ENCODE measurements at places on chromosomes 11 and 22.

- DNase-seq = no peak
Measured at GRCh38 chr11:34640924-34641275, 20.0 kb downstream of the EHF start.

DNA sequence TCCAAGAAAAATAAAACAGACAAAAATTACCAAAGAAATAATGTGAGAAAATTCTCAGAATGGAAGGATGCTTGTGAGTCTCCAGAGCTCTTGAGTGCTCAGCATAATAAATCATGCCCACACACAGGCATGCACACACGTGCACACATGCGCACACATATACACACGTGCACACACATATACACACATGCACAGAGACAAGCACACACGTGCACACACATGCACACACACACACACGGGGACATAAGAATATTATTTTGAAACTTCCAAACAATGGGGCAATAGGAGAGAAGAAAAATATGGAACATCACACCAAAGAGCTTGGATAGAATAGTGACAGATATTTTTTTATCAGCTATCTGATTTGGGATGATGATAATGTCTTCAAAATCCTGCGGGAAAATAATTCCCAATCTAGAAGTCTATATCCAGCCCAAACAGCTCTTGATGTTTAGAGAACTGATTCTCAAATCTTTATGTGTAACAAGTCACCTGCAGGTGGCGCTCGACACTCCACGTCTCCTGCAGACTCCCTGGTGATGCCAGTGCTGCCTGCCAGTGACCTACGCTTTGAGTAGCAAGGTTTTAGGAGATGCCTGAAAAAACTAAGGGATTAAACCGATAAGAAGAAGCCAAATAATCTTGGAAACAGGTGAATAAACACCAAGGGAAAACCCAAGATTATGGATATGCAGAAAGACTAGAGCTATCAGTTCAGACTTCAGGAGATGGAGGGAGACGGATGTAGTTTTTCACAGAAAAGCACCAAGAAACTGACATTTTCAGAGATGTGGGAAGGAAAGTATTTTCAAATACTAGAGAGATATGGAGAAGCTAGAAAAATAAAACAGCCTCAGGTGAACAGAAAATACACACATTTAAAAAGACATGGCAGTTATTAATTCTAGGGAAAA lies 743.6 kb downstream of the ETS1 start:
- DNase-seq = peak; percentile 31

GRCh38 chr11:16361108-16361865 lies 4.9 kb upstream of the SOX6 start:
- DNase-seq = no peak

DNA sequence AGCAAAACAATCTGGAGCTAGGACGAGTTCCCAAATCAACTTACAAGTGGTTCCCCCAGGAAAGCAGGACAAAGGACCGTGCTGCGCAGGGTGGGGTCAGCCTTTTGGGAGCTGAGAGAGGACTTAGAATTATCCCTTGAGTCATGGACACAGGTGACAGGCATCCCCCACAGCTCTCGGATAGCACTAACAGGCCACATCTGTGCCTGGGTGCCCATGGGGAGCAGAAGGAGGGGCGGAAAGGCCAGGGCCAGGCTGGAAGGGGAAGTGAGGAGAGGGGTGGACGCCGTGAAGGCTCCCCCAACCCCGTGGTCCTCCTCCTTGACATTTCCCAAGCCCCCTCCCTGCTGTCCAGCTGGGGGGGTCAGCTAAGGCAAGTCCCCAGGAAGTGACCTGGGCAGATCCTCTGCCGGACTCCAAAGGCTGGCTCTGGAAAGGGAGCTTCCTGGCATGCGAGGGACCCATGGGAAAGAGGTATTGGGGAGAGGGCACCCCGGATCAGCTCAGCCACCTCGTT lies 31.6 kb upstream of the A4GALT start:
- no peak for DNase-seq

DNA sequence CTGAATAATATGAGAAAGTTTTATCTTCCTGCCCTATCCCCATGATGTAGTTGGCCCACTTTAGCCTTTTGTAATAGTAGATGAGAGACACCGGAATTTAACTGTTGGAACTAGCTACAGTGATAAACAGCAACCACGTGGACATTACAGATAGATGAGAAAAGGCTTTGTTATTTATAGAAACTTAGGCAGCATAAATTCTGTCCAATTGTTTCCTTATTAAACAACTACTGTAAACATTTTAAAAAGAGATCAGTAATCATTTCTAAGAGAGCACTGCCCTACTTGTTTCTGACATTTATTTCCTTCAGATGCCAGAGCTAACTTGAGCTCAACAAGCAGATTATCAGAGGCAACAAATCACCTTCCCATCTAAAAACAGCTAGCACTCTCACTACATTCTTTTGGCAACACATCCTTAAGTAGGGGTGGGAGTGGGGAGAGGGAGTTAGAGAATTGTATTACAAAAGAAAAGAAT lies 63.1 kb downstream of the SOX6 start:
- no peak for DNase-seq

- no peak for DNase-seq
Measured at GRCh38 chr11:95544095-95544856, 245.3 kb downstream of the FAM76B start.

- DNase-seq = no peak
Measured at GRCh38 chr22:42630901-42631602, 9.3 kb downstream of the ATP5MGL start.

GRCh38 chr22:49855251-49855911 lies 1.7 kb downstream of the ZBED4 start:
- no peak for DNase-seq

- DNase-seq = peak; percentile 64
Measured at GRCh38 chr22:26364066-26365015, 64.7 kb upstream of the ASPHD2 start.

DNA sequence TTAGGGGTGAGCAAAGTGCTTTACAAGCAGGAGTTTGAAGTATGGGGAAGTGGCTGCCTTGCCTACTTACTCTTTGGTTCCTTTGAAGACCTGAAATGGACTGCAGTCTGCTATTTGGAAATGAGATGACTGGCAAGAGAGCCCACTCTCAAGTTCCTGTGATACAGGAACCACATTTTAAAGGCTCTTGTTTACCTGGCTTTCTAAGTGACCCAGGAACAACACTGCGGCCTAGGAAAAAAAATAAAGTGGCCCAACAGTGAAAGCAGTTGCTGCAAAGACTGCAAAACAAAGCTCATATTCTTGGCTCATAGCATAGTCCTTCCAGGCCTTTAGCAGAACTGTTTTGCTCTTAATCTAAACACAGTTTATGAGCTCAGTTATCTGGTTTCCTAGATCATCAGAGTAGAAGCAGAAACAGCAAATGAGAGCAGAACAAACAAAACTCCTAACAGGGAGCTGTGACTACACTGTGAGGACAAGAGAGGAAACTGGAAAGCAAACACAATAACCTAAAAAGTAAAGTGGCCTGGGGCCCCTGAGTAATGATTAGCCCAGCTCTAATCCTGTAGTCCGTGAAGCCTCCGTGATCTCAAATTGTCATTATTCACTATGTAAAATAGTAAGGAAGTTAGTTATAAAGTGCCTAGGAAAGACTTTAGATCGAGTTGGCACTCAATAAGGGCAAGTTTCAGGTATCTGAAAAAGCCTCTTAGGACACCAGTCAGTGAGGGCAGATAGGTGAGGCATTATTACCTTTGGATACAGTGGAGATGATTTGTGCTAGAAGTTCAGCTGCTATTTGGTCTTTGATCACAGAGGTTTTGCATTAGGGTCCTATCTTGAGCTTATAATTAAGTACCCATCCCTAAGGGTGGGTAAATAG lies 11.5 kb downstream of the CCDC117 start:
- no peak for DNase-seq

DNA sequence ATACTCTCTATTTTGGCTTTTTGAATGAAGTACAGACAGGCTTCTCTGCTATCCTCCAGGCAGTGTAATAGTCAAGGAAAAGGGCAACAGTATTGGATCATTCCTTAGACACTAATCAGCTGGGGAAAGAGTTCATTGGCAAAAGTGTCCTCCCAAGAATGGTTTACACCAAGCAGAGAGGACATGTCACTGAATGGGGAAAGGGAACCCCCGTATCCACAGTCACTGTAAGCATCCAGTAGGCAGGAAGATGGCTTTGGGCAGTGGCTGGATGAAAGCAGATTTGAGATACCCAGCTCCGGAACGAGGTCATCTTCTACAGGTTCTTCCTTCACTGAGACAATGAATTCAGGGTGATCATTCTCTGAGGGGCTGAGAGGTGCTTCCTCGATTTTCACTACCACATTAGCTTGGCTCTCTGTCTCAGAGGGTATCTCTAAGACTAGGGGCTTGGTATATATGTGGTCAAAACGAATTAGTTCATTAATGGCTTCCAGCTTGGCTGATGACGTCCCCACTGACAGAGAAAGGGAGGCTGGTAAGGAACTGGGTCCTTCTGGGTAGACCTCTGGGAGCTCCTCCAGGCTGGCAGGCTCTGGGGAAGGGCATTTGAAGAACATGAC lies 5.2 kb downstream of the XBP1 start:
- DNase-seq = no peak

DNA sequence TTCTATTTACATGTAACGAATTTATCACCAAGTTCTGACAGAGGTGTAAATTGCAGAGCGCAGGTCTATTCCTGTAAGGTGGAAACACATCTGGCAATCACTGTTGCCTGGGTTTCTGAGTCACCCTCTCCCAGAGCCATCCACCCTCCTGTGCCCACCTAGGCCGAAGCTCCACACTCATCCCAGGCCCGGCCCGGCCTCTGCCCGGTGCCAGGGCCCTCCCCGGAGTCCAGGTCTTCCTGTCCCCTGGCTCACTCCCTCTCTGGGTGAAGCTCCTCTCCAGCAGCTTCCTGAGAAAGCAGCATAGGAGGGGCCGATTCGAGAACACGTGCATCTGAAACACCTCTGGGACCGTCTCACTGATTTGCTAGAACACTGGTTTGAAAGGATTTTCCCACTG lies 308.2 kb downstream of the SHANK2 start:
- DNase-seq = no peak

- no peak for DNase-seq
Measured at GRCh38 chr11:68661014-68661413, 23.3 kb upstream of the GAL start.

DNA sequence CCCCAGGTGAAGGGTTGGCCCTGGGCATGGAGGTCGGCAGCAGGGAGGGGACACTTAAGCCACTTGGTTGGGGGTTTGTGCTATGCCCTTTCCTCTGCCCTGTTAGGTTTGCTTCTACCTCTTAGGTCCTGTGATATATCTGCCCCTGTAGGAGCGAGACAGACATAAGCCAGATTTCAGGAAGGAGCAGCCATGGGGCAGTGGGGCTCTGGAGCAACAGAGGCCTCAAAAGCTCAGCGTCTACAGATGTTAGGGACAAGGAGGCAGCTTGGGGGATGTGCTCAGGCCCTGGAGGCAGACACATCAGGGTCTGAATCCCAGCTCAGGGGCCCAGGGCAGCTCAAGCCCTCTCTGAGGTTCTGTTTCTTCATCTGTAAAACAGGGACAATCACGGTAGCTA lies 27.2 kb upstream of the KCNQ1OT1 start:
- DNase-seq = no peak

DNA sequence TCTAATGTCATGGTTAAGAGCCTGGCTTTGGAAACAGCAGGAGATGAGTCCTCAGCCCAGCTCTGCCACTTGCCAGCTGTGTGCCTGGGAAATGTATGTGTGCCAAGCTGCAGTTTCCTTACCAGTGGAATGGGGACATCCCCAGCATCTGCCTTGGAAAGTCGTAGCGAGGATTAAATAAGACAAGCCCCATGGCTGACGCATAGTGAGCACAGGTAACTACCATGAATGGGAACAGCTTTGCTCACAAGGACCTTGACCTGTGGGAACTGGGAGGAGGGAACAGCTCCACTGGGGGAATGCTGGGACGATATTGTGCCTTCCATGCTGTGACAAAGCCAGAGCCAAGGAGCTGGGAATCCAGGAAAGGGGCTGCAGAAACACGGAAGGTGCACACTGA lies 2.6 kb upstream of the DSCAML1 start:
- no peak for DNase-seq

DNA sequence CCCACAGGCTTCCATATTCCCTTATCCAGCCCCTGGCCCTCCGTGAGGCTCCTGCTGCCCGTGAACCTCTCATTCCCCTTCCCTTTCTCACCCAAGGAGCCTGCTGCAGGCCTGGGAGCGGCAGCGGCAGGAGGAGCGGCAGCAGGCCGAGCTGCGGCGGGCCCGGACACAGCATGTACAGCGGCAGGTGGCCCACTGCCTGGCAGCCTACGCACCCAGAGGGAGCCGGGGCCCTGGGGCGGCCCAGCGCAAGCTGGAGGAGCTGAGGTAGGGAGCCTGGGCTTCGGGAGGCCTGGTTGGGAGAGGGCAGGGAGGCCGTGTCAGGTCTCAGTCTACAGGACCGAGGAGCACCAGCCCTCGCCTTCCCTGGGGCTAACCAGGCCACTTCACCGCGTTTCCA lies 8.1 kb upstream of the SART1 start:
- no peak for DNase-seq

DNA sequence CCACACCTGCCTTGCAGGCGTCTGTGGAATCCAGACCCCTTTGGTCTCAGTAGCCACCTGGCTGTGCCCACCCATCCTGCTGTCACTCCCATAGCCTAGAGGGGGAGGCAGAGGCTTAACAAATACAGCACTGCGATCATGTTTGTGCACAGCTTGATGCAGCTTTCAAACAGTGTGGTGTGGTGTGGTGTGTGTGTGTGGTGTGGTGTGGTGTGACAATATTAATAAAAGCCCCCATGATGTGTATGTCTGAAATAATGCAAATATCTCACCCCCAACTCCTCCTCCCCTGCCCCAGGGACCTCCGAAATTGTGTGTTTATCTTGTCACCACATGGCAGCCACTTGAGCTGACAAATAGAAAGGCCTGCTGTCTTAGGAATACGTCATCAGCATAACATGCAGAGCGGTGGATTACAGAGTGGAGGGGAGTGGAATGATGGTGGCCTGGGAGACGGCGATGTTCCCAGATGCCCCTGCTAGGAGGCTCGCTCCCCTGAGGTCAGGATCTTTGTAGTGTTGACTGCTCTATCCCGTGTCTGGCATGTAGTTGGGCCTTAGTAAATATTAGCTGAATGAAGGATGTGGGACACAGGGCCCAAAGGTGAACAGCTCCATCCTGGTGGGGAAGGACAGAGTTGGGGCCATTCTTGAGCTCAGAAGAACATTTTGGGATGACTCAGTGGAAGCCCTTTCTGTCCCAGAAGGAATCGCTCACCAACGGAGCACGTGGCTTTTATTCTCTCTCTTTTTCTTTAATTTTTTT lies 2.8 kb downstream of the PDXP start:
- DNase-seq = peak; percentile 66

DNA sequence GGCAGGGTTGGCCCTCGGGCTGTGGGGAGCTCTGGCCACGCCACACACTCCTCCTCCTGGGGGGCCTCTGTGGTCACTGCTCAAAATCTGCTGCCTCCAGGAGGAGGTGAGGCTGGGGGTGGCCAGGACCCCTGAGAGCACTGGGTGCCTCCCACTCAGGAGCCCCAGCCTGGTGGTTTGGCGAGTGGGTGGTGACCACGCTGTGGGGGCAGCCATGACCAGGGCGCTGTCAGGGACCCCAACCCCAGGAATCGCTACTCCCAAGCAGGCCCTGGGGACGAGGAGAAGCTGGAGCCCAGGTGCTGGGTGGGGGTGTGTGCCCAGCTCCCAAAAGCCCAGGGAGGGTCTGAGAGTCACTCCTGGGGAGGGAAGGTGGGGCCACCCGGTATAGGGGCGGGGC lies 30.1 kb downstream of the TSPAN4 start:
- DNase-seq = no peak
